Hematopoietic multipotent progenitor cell treated with erythropoietin and hydrocortisone succinate and interleukin-3 and kit ligand, for 8 days (in vitro differentiated cells): ENCODE measurements at places on chromosomes 16 and 17.
A peak's percentile ranks its signal among the peaks of the same experiment; 100 is the strongest.

GRCh38 chr16:35450648-35451047 lies 1991.2 kb downstream of the TP53TG3F start:
- no peak for DNase-seq

DNA sequence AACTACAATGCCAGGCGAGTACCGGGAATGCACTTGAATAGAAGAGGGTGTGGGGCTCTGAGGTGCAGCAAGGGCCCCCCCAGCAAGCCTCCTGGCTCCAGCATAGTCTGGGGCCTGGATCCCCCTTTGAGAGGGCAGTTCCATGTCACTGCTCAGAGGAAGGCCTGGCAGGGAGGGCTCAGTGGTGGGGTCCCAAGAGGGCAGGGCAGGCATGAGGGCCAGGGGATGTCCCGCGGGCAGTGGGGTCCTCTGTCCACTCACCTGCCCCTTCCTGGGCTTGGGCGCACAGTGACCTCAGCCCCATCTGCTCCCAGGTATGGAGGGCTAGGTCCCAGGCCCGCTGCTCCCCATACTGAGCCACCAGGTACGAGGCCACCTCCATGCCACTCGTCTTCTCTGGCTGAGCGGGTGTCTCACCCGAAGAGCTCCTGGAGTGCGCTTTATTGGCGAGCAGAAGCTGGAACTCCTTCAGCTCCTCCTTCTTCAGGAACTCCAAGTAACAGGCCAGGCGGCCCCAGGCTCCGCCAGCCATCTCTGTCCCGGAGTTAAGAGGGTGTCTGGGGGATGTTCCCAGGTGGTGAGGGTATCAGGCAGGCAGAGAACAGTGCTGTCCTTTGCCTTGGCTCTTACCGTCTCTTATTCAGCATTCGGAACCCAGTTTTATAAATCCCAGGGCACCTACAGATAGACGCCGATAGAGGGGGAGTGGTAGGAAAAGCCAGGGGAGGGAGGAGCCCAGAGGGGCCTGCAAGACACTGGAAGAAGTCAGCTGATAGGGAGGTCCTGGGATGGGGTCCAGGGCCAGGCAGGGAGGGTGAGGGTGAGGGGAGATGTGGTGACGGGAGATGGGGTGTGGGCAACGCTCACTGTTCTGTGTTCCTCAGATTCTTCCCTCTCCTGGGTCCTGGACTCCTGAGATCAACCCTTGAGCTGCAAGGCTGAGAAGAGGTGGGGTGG lies 605 bp downstream of the NLRP1 start:
- DNase-seq = no peak

DNA sequence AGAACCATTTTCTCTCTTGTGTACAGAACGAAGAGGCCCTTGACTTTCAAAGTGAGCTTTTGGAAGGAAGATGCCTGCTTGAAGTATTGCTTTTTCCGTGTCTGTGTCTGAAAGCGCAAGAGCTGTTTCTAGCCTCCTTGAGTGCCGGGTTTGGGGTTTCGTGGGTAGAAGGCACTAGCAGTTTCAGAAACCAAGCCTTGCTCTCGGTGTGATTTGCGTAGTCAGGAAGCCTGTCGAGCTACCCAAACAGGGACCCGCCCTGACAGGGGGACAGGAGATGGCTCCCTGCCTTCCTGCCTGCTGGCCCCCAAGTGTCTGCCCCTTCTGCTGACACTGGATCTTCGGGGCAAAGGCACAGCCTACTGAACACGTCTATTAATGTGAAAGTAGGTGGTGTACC lies 322.0 kb downstream of the MAF start:
- no peak for DNase-seq

- peak; percentile 15 for DNase-seq
These were observed 204.5 kb upstream of the RPL38 start for GRCh38 chr17:73998653-73999645.

- no peak for DNase-seq
These were observed 8.8 kb upstream of the SUMO2 start for GRCh38 chr17:75191584-75191983.

GRCh38 chr17:8875957-8876356 lies 8.5 kb upstream of the PIK3R6 start:
- no peak for DNase-seq

- DNase-seq = no peak
These were observed 5.9 kb downstream of the RNF43 start for GRCh38 chr17:58411408-58411894.

- no peak for DNase-seq
These were observed 48.4 kb upstream of the CRYM start for GRCh38 chr16:21326459-21326858.
